ENCODE measurements at places on chromosomes 4 and X. TPM values are rescaled to one million over a fixed set of nuclear protein-coding genes. Genes with fewer than 3 reads are reported as not detected.
A peak's percentile ranks its signal among the peaks of the same experiment; 100 is the strongest.

DNA sequence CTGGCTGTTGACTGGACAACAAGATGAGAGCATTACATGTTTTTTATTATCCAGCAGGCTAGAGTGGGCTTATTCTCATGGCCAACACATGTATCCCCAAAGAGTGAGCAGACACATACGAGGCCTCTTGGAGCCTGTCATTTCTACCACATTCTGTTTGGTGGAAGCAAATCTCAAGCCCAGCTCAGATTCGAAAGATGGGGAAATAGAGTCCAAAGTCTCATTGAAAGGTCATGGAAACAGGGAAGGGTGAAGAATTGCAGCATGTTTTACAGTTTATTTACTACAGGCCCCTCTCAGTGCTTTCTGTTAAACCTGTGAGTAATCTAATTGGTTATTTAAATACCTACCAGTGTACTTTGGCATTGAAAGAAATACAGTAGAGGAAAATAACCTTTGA is 108.6 kb downstream of the FRAS1 start:
- no peak overlapping the region for H3K4me3 ChIP-seq
- no peaks in the 10 kb centered on the region for H3K4me1 ChIP-seq
- H3K36me3 ChIP-seq = no peaks in the 10 kb centered on the region
- no peak overlapping the region for H3K27ac ChIP-seq
- no peak for DNase-seq
- peaks cover 31% of the 10 kb centered on the region for H3K27me3 ChIP-seq

DNA sequence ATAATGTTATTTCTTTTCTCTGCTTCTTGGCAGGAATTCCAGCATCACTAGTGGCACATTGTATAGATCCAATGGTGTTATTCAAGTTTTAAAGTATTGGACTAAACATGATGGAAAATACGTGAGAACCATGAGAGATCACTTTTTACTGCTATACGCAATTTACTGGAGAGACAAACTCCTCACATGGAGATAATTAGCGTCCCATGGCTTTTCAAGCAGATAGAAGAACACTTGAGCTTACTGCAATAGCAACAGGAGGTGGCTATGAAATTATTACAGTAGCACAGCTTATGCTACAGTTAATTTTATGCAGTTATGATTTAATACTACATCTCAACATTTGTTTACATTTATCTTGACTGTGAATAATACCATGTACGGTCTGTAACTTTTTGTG is 11.9 kb upstream of the TMEM185A start:
- peaks cover 9% of the 10 kb centered on the region for H3K27me3 ChIP-seq
- DNase-seq = no peak
- H3K27ac ChIP-seq = no peak overlapping the region
- H3K4me3 ChIP-seq = no peak overlapping the region

DNA sequence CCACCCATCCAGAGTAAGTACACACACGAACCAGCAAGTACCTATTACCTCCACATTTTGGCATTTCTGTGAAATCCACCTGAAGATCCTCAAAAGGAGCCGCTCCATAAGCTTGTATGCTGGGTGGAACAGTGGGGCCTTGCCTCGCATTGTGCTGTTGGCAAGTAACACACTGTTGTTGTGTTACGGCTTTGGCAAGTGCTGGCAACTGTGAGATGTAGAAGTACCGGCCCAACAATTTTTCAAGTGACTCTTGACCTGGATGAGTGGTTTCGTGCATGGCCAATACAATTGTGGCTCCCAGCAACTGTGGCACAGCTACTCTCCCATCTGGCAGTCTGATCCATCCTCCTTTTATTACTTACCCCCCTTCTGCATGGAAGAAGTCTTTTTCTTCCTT is 128.7 kb downstream of the CCNB3 start:
- no peak overlapping the region for H3K4me3 ChIP-seq
- H3K27ac ChIP-seq = no peak overlapping the region
- H3K27me3 ChIP-seq = no peaks in the 10 kb centered on the region
- H3K4me1 ChIP-seq = no peaks in the 10 kb centered on the region
- no peak for DNase-seq

DNA sequence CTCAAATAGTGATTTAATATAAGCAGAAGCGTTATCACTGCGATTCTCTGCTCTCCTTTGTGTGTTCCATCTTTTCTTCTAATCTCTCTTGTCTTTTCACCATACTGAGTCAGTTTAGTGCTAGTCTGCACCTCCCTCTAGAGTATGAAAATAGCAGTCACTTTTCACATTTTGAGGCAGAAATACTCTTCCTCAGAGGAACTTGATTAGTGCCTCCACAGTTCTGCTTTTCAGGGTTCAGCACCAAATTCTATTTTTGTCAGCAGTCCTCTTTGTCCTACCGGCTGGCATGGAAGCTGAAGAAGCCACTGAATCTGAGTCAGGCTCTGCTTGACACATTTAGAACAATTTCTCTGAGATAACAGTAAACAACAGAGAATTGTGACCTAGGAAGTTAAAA is 49.7 kb upstream of the ANKRD17 start:
- no peaks in the 10 kb centered on the region for H3K36me3 ChIP-seq
- no peaks in the 10 kb centered on the region for H3K4me1 ChIP-seq
- no peaks in the 10 kb centered on the region for H3K27me3 ChIP-seq
- no peak for DNase-seq
- no peak overlapping the region for H3K27ac ChIP-seq

DNA sequence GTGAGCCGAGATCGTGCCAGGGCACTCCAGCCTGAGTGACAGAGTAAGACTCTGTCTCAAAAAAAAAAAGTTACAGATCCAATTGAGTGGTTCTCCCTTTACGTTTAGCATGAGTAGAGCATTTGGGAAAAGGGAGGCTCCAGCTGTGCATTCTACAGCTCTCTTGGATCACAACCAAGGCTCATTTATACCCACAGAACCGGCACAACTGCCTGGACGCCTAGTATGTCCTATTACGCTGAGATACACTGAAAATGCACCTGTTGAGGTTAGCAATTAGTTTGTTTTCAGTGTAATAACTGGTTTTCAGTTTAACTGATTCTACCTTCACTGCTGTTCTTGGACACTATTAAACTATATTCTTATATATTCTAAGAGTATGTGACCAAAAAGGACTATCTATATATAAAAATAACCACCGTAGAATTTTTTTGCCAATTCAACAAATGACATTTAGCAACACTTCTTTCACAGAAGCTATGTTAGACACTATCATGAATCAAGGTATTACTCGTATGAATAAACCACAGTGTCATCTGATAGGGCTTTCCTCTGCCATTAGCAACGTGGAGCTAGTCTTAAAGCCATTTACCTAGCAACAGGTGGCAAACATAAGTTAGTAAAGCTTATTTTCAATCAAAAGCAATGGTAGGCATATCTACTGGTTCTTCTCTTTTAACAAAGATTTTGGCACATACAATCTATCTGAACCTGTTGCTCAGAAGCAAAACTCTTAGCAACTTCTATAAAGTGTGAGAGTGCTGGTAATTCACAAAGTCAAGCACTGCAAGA is 3.6 kb downstream of the OTUD4 start:
- DNase-seq = no peak
- H3K4me3 ChIP-seq = peak overlapping the region; percentile 94
- peak overlapping the region; percentile 95 for H3K27ac ChIP-seq
- peaks cover 3% of the 10 kb centered on the region for H3K36me3 ChIP-seq
- H3K27me3 ChIP-seq = no peaks in the 10 kb centered on the region

- H3K27ac ChIP-seq = no peak overlapping the region
- H3K27me3 ChIP-seq = no peaks in the 10 kb centered on the region
These were observed 479.5 kb downstream of the EPHA5 start for GRCh38 chr4:65190780-65191179.

DNA sequence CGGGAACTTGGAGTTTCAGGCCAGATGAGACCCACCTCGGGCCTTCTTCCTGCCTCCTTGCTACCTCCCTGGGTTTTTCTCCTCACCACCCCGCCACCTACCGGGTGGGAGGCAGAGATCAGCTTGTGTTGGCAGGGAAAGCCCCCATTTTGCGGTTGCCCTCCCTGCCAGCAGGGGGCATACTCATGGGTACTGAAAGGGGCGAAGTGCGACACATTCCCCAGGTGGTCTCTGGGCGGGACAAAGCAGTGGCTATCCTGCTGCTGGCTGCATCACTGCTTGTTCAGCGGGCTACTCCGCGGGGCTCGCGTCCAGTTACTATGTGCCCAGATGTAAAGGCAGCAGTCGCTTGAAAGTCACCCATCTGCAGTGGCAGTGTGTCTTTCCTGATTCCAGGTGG is 330.3 kb downstream of the PDHA2 start:
- no peaks in the 10 kb centered on the region for H3K27me3 ChIP-seq
- H3K4me1 ChIP-seq = no peaks in the 10 kb centered on the region

- no peak for DNase-seq
- no peaks in the 10 kb centered on the region for H3K27me3 ChIP-seq
- no peak overlapping the region for H3K4me3 ChIP-seq
- no peak overlapping the region for H3K27ac ChIP-seq
- no peaks in the 10 kb centered on the region for H3K36me3 ChIP-seq
These were observed 153.1 kb upstream of the PCDH18 start for GRCh38 chr4:137685357-137685756.

The TRIM60 gene
- total RNA-seq = not detected

DNA sequence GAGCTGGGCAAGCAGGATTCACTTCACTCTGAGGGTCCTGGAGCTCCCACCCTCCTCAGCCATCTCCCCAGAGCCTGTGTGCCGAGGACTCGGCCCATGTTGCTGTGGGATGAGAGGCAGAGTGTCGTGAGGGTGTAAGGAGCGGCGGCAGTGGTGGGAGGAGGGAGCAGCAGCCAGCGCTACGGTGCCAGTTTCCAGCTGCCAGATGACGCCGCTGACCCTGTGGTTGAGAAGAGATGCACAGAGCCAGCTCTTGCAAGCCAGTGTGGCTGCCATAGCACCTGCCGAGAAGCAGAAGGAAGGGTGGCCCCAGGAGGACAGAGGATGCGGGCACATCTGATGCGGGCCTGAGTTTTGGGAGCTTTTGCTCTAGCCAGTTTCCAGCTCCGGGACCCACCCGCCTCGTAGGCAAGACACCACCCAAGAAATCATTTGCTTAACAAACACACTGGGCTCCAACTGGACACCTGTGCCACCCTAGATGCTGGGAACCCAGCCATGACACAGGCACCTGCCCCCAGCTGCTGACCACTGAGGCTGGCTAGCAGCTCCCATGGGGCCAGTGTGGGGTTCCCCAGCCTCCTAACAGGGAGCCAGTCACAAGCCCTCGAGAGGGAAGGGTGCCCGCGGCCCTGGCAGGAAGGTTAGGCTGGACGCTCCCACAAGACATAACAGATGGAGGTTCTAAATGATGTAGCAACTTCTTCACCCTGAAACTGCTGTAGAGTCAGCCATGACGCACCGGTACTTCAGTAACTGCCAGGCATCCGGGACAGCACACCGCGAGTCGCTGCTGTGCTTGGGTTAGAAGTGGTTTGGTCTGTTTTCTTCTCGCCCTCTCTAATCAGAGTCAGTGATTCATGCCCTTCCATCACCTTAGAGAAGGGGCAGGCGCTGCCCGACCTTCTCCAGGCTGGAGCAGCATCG is 8.9 kb downstream of the MSANTD1 start:
- no peaks in the 10 kb centered on the region for H3K27me3 ChIP-seq
- no peaks in the 10 kb centered on the region for H3K36me3 ChIP-seq
- DNase-seq = no peak
- no peak overlapping the region for H3K27ac ChIP-seq
- H3K4me3 ChIP-seq = no peak overlapping the region

The FHIP1A gene
- total RNA-seq = 0.86 TPM

DNA sequence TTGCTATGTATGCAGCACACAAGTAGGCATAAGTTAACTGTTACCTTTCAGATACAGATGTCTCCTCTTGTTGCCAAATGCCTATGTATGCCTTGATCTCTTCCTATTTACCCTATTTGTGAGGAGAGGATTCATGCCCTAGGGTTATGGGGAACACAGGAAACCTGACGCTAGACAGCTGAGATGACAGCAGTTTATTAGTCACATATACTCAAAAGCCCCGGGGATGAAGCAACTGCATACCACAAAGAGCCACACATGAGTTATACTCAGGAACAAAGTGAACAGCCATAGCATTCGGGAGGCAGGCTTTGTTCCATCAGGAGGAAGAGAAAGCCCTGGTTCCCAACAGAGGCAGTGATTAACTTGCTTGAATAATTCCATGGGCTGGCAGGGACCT is 1011.7 kb upstream of the PCDH7 start:
- H3K27ac ChIP-seq = no peak overlapping the region
- H3K36me3 ChIP-seq = no peaks in the 10 kb centered on the region
- H3K27me3 ChIP-seq = no peaks in the 10 kb centered on the region
- H3K4me3 ChIP-seq = no peak overlapping the region

- H3K27ac ChIP-seq = no peak overlapping the region
- peaks cover 8% of the 10 kb centered on the region for H3K4me1 ChIP-seq
- DNase-seq = no peak
- peaks cover 13% of the 10 kb centered on the region for H3K27me3 ChIP-seq
- H3K36me3 ChIP-seq = no peaks in the 10 kb centered on the region
These were observed 84.2 kb downstream of the BCOR start for GRCh38 chrX:40013266-40014195.
